ENCODE measurements at places on chromosomes 4 and X.
A peak's percentile ranks its signal among the peaks of the same experiment; 100 is the strongest.

DNA sequence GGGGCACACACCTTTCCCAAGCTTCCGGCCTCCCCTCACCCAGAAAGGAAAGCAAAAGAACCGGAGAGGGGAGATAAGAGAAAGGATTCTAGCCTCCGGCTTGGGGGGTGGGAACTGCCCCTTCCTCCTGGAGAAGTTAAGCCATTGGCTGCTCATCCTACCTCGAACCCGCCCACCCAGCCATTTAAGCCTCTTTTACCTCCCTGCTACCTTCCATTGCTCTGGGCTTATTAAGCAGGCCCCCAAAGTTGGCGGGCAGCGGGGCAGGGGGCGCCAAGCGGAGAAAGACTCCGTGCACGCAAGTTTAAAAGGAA, 2.3 kb downstream of the MAML3 start:
- DNase-seq, result peak; percentile 90

DNA sequence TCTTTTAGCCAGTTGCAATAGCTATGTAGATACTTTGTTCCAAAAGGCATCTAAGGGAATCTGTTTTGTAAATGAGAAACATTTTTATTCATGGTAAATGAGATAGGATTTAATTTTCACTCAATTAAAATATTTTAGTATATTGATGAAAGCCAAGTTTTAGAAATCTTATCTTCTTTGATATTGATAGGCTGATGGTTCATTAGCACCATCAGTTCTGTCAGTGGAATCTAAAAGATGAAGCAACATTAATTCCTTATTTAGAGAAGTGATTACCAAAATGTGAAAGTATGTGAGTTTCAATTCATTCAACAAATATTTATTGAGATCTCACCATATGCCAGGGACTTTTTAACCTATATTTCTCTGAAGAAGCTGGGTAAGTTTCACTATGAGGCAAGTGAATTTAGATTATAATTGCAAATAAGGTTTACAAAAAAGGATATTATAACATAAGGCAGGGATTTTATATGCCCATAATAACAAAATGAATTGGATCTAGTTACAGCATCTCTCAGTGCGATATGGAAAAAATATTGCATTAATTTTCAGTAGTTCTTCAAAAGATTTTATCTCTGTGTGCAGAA, 79.3 kb downstream of the GABRB1 start:
- DNase-seq, result no peak

GRCh38 chr4:55291227-55291640, 54.8 kb upstream of the SRD5A3 start:
- DNase-seq, result no peak

DNA sequence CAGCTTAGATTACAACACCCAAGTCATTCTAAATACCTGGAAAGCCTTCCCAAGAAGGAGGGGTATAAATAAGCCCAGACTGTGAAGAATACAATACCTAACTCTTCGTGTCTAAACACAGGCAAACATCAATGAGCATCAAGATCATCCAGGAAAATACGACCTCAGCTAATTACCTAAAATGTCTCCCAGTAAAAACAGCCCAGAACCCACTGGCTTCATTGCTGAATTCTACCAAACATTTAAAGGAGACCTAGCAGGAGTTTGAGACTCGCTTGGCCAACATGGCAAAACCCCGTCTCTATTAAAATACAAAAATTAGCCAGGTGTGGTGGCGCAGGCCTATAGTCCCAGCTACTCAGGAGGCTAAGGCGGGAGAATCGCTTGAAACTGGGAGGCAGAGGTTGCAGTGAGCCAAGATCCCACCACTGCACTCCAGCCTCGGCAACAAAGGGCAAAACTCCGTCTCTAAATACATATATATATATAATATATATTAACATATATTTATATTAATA, 19.1 kb upstream of the HSFX4 start:
- no peak for DNase-seq

GRCh38 chr4:171025776-171026175, 787.4 kb upstream of the GALNTL6 start:
- DNase-seq, result no peak
